Ovary (tissue), 10 donors: ENCODE measurements at places on chromosomes 6 and 20. TPM values are rescaled to one million over a fixed set of nuclear protein-coding genes. Genes with fewer than 3 reads are reported as not detected.

GRCh38 chr20:61845233-61845671, 220.4 kb downstream of the TAF4 start:
- DNase-seq, result no peak

- DNase-seq, result no peak
Measured at GRCh38 chr20:20363434-20363798, 4.5 kb upstream of the INSM1 start.

DNA sequence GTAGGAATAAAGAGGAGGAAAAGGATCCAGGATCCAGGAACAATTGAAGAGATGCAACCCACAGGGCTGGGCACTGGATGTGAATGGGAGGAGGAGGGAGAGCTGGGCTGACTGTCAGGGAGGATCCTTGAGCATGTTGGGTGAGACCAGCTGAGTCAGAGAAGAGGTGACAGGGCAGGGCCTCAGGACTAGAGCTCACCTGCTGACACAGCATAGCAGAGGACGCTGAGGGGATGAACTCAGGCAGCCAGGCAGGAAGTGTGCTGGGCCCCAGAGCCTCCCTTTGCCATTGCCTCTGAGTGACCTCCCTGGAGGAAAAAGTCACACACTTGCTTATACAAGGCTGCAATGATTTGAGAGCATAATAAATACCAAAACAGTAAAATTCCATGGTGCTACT, 72.3 kb downstream of the ZNF133 start:
- no peak for DNase-seq

GRCh38 chr6:99530627-99531026, 15.4 kb upstream of the USP45 start:
- no peak for DNase-seq

GRCh38 chr20:35699127-35699956, at the start of the genes NFS1 and ROMO1:
Gene NFS1, minus strand, starts transcription at chr20:35699352. Its CDS starts 64 bp downstream, at chr20:35699288.
Gene ROMO1, plus strand, starts transcription at chr20:35699405. Its CDS starts 228 bp downstream, at chr20:35699633.
- DNase-seq, result peak; percentile 79

- no peak for DNase-seq
Measured at GRCh38 chr20:18412221-18412901, 54.5 kb downstream of the DZANK1 start.

GRCh38 chr6:21185861-21186478, 407.6 kb upstream of the SOX4 start:
- no peak for DNase-seq

- no peak for DNase-seq
Measured at GRCh38 chr20:17473659-17474058, 57.5 kb downstream of the BFSP1 start.

- DNase-seq, result no peak
Measured at GRCh38 chr20:39398656-39399055, 436.5 kb downstream of the DHX35 start.

DNA sequence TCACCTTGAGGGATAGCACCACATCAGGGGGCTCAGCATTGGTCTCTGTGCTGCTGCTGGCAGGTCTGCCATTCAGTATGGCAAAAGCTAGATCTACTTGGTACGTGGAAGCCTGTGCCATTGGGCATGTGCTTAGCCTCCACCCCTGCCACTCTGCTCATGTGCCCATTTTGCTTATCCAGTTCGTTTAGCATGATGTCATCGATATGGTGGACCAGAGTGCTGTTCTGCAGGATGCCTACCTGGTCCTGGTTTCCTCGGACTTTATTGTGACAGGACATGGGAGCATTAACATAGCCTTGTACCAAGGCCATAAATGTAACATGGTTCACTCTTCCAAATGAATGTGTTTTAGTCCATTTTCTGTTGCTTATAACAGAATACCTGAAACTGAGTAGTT, 67.4 kb upstream of the BMP6 start:
- DNase-seq, result no peak

- DNase-seq, result no peak
Measured at GRCh38 chr6:39181333-39181732, 47.9 kb downstream of the KCNK5 start.

- peak; percentile 69 for DNase-seq
Measured at GRCh38 chr20:62309947-62310756, 7.4 kb downstream of the ADRM1 start.

DNA sequence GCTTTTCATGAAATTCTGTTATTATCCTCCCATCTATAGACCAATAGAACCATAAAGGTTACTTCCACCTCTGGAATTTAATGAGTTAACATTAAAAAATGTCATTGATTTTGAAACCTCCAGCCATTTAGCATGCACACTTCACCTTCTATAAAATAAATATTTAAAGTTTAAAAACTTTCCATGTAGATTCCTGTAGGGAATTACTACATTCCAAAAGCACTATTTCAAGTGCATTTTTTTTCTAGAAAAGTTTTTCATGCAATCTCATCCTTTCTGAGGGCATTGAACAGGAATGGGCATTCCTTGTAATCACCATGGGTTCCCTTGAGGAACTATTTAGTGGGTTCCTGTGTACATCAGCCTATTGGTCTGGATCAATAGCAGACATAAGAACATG, 253.8 kb upstream of the RIN2 start:
- no peak for DNase-seq

DNA sequence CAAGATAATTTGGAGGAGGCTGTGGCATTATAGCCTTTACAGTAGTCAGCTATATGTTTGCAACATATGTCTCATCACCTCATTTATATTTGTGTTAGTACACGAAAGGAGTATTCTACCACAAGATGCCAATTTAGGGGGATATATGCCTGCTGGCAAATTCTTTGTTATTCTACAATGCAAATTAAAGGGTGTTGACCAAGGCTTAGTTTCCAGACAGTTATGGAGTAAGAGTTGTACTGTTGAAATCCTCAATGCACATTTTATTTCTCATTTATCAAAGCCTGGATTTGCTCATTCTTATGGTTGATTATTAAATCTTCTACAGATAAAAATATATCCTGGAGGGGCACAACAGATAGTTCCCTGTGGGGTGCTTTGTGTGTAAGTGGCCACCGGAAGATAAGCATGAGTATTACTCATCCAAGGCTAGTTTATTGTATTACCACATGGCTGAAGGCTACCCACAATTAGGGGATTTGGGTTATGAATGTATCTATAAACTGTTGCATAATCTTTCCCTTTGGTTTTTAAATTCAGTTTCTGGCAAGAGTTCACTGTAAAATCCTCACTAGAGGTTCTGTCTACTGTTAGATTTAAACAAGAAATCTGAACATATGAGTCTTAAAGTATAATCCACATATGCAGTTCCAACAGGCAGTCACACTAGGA, 9.0 kb downstream of the CST9 start:
- no peak for DNase-seq

DNA sequence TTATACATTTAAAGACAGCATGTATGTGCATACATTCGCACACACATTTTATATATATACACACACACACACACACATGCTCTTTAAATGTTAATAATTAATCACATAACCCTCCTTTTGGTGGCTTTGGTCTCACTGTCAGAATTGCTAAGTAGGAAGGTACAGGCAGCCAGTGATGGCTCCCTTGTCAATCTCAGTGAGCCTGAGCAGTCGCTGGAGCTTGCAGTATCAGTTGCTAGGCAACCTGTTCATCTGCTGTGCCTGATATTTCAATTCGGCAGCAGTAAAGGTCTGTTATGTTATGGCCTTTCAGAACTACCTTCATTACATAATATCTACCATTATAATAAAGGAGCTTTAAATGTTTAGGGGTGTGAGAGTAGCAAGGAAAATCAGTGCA, 374.3 kb downstream of the LMBRD1 start:
- no peak for DNase-seq

DNA sequence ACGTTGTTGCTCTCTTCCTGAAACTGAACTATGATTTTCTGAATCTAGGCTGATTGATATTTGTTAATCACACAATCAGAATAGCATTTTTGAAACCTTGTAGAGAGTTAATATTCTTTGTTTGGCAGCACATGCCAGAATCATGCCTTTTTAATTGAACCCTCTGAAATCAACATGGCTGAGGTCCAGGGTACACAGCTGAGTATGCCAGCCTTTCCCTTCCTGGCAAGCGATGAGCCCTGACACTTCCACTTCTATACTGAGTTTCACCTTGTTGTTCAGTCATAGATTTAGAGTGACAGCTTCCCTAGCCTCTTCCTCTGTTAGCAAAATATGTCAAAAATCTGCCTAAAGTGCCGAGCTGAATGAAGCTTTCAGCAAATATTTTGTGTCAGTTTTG, 6.8 kb downstream of the HDDC2 start:
- no peak for DNase-seq

DNA sequence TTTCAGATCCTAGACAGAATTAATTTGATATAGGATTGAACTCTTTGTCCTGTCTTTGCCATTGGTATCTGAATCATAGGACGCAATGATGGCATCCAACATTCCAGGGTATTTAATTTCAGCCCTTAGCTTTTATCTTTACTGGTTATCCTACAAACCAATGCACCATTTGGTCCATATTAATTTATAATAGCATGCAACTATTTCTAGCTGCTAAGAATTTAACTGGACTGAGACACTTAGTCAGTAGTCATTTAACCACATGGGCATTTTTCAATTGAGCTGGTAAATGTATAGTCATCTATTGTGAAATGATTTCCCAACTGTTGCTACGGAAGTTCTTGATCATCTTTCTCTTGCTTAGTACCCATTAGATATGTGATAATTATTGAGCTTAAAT, 141.1 kb downstream of the CD164 start:
- DNase-seq, result no peak

DNA sequence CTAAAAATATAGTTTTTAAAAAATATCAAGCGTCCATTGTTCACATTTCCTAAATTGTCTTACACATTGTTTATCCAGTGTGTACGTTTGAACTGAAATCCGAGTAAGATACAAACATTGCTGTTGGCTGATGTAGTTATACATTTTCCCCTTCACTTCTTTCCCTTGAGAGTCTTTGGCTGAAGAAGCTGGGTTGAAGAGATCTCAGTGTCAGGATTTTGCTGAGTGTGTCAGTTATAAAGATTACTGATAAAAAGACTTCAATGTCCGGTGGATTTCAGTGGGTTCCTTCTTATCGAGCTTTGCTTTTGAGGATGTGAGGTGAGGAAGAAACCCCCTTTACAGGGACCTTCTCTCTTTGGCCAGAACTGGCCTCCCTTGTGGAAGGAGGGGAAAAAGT, 20.5 kb downstream of the RFPL4B start:
- DNase-seq, result no peak

- no peak for DNase-seq
Measured at GRCh38 chr20:881051-881782, 34.9 kb downstream of the ANGPT4 start.

DNA sequence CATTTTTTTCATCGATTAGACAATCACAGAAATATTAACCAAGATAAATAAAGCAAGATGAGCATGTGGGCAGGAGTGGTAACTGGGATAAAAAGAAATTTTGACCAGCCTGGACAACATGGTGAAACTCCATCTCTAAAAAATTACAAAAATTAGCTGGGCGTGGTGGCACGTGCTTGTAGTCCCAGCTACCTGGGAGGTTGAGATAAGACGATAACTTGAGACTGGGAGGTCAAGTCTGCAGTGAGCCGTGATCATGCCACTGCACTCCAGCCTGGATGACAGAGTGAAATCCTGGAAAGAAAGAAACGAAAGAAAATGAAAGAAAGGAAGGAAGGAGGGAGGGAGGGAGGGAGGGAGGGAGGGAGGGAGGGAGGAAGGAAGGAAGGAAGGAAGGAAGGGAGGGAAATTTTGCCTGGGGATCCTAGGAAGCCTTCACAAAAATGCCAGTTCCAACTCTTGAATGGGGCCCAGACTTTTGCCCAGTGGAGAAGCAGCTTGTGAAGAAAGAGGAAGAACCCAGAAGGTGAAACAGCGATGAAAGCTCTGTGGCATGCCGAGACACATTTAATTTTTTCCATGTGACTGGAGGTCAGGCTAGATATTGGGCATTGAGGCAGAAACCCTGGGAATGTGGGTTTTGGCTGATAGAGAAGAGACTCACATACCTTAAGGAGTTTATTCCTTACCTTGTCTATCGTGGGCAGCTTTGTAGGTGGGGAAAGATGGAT, 20.3 kb downstream of the CCDC170 start:
- DNase-seq, result no peak

GRCh38 chr6:148591656-148592055, 155.2 kb upstream of the UST start:
- DNase-seq, result no peak

- DNase-seq, result no peak
Measured at GRCh38 chr20:63073738-63074065, 66.9 kb upstream of the BHLHE23 start.

DNA sequence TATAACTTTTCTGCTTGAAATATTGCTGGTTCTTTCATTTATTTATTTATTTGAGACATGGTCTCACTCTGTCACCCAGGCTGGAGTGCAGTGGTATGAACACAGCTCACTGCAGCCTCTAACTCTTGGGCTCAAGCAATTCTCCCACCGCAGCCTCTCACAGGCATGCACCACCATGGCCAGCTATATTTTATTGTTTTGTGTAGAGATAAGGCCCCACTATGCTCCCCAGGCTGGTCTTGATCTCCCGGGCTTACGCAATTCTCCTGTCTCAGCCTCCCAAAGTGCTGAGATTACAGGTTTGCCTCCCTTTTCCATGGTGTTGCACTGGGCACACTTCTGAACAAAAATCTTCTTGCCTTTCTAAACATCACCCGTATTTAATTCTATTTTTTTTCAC, 39.1 kb upstream of the RNGTT start:
- DNase-seq, result no peak

GRCh38 chr6:151269321-151269995, 29.7 kb downstream of the AKAP12 start:
- DNase-seq, result no peak

DNA sequence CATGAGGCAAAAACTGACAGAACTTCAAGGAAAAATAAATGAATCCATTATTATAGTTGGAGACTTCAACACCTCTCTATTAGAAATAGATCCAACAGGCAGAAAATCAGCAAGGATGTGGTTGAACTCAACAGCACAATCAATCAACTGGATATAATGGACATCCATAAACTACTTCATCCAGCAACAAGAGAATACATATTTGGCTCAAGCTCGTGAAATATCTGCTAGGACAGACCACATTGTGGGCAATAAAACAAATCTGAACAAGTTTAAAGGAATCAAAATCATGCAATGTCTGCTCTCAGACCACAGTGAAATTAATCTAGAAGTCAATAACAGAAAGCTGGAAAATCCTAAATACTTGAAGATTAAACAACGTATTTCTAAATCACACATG, 362.6 kb downstream of the CD109 start:
- no peak for DNase-seq

GRCh38 chr20:56381501-56381900, 10.5 kb downstream of the AURKA start:
- no peak for DNase-seq

The AIF1 gene
- 8.2 TPM for total RNA-seq

The RBL1 gene
- total RNA-seq, result 8.8 TPM

The ZNF292 gene
- total RNA-seq, result 56.2 TPM

The ARG1 gene
- 0.20 TPM for total RNA-seq

The OR2W1 gene
- not detected for total RNA-seq

The NRN1 gene
- 9.6 TPM for total RNA-seq

The FAM83C gene
- not detected for total RNA-seq

The BPI gene
- 0.45 TPM for total RNA-seq

The FKBP1C gene
- not detected for total RNA-seq

The PRICKLE4 gene
- total RNA-seq, result 1.6 TPM

The PBOV1 gene
- total RNA-seq, result not detected

The SYNGAP1 gene
- 43.1 TPM for total RNA-seq

The CLDN20 gene
- not detected for total RNA-seq

The BPIFB1 gene
- not detected for total RNA-seq

The EPPIN gene
- total RNA-seq, result not detected

The CAGE1 gene
- total RNA-seq, result not detected

The MEP1A gene
- total RNA-seq, result 0.80 TPM

The OPN5 gene
- not detected for total RNA-seq

The MCCD1 gene
- total RNA-seq, result not detected
